Left kidney (tissue), 8 donors: ENCODE measurements at places on chromosomes 16 and 17. TPM values are rescaled to one million over a fixed set of nuclear protein-coding genes. Genes with fewer than 3 reads are reported as not detected.

SLC35G6 gene
- polyA plus RNA-seq = 0.45 TPM

TTYH2 gene
- polyA plus RNA-seq = 14.6 TPM

CHST4 gene
- 0.55 TPM for polyA plus RNA-seq

P2RX5 gene
- 0.95 TPM for polyA plus RNA-seq

CRHR1 gene
- 0.47 TPM for polyA plus RNA-seq

IL17C gene
- polyA plus RNA-seq = 0.13 TPM

VMO1 gene
- polyA plus RNA-seq = 0.33 TPM

ZPBP2 gene
- polyA plus RNA-seq = not detected

NOG gene
- polyA plus RNA-seq = 1.1 TPM

SLC16A5 gene
- polyA plus RNA-seq = 29.5 TPM
